ENCODE measurements at places on chromosomes 11 and 22.

DNA sequence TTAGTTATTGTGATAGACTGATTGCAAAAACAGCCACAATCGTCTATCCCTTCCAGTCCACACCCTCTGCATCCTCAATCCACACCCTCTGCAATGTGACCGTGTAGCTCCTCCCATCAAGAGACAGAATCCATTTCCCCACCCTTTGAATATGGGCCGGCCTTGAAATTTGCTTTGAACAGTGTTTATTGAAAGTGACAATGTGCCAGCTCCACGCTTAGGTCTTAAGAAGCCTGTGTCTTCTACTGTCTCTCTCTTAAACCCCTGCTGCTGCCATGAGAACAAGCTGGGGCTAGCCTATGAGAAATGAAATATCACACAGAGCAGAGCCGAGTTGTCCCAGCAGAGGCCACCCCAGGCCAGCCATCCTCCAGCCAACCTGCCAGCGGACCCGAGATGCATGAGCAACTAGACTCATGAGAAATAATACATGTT lies 22.3 kb upstream of the MICAL2 start:
- DNase-seq: no peak

DNA sequence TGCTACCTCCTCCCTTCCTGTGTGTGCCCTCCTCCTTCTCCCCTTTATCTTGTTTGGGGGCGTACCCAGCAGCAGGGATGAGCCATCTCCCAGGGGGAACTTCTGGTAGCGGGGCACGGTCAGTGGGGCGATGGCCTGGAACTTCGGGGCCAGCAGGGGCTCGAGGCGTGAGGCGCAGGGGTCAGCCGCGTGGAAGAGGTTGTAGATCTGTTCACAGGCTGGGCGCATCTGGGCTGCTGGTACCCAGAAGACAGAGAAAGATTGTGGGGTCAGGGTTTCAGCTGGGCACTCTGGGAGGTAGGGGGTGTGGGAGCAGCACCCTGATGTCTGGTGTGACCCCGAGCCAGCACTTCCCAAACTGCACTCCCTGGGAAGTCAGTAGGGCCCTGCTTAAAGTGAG lies 9.1 kb downstream of the PITPNM1 start:
- DNase-seq: no peak

- no peak for DNase-seq
Observed at GRCh38 chr11:1546077-1546535, 26.0 kb downstream of the DUSP8 start.

GRCh38 chr22:30806391-30806861 lies 111.8 kb downstream of the OSBP2 start:
- no peak for DNase-seq

- DNase-seq: no peak
Observed at GRCh38 chr11:118531597-118532084, 649 bp downstream of the TMEM25 start.

All from stimulated activated CD4-positive, alpha-beta T cell treated with anti-CD3 and anti-CD28 coated beads, Interleukin-1b, Interleukin-23, amount 100 ng/mL, for 48 hours (primary cell).